Naive thymus-derived CD4-positive, alpha-beta T cell (primary cell): ENCODE measurements at places on chromosomes 12 and 14. TPM values are rescaled to one million over a fixed set of nuclear protein-coding genes. Genes with fewer than 3 reads are reported as not detected.

GOLT1B gene
- 31.6 TPM for total RNA-seq

LMNTD1 gene
- total RNA-seq = not detected

RNFT2 gene
- 8.0 TPM for total RNA-seq

EPYC gene
- total RNA-seq = not detected

ANKRD33 gene
- total RNA-seq = not detected

AMHR2 gene
- not detected for total RNA-seq

KCNC2 gene
- total RNA-seq = not detected

CLEC7A gene
- 121 TPM for total RNA-seq

TMEM229B gene
- total RNA-seq = 22.2 TPM

AQP5 gene
- total RNA-seq = not detected in 2 replicates

LALBA gene
- total RNA-seq = not detected

SYNDIG1L gene
- total RNA-seq = 0.16 TPM

DEGS2 gene
- total RNA-seq = 0.27 TPM in 1 of 2 replicates, not detected in the other

DGKA gene
- total RNA-seq = 1,478 TPM

TMEM132C gene
- not detected for total RNA-seq

OVCH1 gene
- not detected in 2 replicates for total RNA-seq

SERPINA9 gene
- total RNA-seq = not detected

WNT1 gene
- total RNA-seq = 0.43 TPM

HECTD4 gene
- 47.6 and 51.4 TPM in 2 replicates for total RNA-seq

TTC6 gene
- not detected for total RNA-seq

PITPNM2 gene
- total RNA-seq = 56.6 TPM

RTL1 gene
- total RNA-seq = not detected

PKP2 gene
- total RNA-seq = not detected in 2 replicates

MYRFL gene
- total RNA-seq = 0.24 TPM

FSCB gene
- total RNA-seq = not detected

SETD1B gene
- 124 TPM for total RNA-seq

TAS2R9 gene
- not detected for total RNA-seq

STYK1 gene
- 0.23 and 0.34 TPM in 2 replicates for total RNA-seq

C12orf54 gene
- total RNA-seq = not detected

TUBA1C gene
- total RNA-seq = 22.7 TPM

TGM1 gene
- 5.9 and 7.7 TPM in 2 replicates for total RNA-seq

VRTN gene
- total RNA-seq = not detected in 2 replicates

TSPAN8 gene
- total RNA-seq = not detected

AGAP2 gene
- 33.9 TPM for total RNA-seq

MFAP5 gene
- not detected for total RNA-seq
